ENCODE measurements at places on chromosomes 5 and 9.

DNA sequence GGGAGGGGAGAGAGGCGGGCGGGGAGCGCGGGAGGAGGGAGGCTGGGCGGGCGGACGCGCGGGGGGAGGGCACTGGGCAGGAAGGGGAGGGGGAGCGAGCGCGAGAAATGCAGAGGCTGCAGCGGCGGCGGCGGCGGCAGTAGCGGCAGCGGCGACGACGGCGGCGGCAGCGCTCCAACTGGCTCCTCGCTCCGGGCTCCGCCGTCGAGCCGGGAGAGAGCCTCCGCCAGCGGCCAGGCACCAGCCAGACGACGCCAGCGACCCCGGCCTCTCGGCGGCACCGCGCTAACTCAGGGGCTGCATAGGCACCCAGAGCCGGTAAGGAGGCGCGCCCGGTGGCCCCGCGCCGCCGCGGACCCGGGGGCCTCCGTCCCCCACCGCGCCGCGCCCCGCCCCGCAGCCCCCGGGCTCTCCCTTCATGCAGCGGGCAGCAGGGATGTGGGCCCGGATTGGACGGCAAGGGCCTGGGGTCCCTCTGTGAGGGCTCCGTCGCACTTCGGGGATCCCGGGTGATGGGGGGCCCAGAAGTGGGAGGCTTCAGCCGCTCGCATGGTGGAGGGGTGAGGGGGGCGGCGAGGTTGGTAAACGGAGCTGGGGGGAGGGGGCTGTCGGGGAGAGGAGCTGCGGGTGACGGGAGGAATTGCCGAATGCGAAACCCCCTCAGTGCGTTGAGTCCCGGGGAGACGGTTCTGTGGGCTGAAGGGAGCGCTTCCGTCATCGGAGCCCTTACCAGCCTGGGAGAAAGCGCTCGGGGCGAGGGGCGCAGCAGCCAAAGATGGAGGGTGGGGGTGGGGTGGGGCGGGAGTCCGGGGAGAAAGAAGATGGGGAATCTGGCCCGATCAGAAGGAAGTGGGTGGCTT lies at the start of gene BASP1:
Gene BASP1 (plus strand): TSS at position 139 of the 860 bp plus-strand sequence. CDS start 57,586 bp downstream, outside the sequence.
- DNase-seq = no peak

GRCh38 chr9:124271660-124272059 lies 13.9 kb downstream of the NEK6 start:
- no peak for DNase-seq

DNA sequence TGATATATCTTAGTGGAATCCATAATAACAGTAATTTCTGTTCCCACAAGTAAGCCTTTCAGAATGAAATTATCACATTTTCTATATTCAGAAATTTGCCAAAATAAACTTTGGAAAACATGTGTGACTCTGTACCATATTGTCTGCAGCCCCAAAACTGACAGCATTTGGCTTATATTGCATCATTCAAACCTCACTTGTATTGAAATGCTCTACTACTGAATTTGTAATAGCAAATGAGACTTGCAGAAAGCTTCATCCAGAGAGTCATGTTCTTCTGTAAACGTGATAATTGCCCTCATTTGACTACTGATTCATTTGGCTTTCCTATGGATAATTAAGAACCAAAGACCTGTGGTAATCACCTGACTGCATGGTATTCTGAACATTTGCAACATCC lies 1249.5 kb upstream of the CDH18 start:
- no peak for DNase-seq

GRCh38 chr5:28165096-28165495 lies 1126.7 kb upstream of the CDH9 start:
- DNase-seq = no peak

DNA sequence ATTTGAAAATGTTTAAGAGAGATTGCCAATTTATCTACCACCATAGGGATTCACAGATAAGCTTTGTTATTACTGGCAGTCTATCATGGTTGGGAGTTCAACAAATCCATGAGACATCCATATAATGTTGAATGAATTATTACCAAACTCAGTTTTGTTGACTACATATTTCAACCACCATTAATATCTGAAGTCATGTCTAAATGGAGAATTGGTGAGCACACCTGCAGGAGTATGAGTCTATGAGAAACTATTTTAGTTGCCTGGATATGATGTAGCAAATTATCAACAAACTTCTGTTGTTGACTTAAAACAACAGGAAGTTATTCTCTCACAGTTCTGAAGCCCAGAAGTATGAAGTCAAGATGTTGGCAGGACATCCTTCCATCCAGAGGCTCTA lies 126.8 kb upstream of the FBXL7 start:
- DNase-seq = no peak

- no peak for DNase-seq
Observed at GRCh38 chr5:159097784-159098602, 1.7 kb downstream of the EBF1 start.

DNA sequence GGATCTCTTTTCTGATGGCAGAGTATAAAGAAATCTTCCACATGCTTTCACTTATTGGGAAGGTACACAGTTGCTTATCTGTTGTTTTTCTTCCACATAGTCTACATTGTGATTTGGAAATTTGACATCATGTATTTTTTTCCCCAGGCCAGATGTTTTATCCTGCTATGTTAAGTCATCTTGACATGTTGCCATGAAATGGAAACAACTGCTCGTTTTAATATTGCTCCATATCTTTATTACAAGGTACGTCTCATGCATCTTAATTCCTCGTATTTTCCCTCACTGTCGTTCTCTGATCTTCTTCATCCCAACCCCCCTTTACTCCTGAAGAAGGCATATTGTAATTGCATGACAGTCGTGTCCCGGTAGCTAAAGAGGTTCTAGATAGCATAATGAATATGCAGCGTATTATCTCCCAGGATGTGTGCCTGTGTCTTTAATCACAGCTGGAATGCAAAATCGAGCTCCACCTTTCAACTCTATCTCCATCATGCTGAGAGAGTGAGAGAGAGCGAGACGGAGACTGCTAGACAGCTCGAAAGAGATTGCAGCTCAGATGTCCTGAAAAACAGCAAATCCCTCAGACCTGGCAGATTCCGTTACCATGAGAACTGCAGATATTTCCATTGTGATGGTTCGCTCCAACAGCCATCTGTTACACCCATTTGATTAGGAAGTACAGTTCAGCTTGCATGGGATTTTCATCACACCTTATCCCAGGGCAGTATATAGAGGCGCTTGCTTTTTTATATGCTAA lies 281.7 kb downstream of the TMEM38B start:
- no peak for DNase-seq

GRCh38 chr9:95740217-95741004 lies 135.1 kb upstream of the ERCC6L2 start:
- DNase-seq = no peak

DNA sequence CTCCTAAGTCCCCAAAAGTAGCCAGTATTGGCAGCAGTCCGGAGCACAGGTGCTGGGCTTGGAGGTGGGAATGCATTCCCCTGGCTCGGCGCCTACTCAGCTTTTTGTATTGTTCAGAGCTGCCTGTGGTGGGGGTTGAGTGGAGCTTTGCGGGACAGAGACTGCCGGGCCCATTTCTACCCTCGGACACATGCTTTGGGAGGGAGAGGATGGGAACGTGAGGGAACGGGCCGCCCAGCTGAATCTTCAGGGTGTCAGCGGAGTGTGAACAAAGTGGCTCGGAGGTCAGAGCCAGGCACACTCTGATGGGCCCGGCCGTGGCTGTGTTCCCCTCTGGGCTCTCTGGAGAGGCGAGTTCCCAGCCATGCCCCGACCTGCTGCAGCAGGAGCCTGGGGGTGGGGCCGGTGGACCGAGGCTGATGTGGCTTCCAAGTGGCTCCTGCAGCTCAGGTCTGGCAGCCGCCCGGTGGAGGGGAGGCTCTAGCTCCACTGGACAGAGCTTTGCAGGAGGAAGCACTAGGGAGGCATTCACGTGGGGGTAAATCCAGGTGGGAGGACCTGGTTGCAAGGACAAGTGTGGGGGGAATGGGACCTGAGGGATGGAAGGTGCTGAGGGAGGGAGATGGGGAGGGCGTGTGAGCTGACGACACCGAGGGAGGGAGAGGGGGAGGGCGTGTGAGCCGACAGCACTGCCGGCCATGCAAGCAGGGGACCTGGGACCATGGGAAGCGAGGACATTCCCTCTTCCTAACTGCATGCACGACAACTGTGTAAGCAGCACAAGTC lies 31.1 kb upstream of the SLC6A3 start:
- no peak for DNase-seq

GRCh38 chr9:129446828-129447550 lies 173.9 kb downstream of the C9orf50 start:
- DNase-seq = peak; percentile 70

DNA sequence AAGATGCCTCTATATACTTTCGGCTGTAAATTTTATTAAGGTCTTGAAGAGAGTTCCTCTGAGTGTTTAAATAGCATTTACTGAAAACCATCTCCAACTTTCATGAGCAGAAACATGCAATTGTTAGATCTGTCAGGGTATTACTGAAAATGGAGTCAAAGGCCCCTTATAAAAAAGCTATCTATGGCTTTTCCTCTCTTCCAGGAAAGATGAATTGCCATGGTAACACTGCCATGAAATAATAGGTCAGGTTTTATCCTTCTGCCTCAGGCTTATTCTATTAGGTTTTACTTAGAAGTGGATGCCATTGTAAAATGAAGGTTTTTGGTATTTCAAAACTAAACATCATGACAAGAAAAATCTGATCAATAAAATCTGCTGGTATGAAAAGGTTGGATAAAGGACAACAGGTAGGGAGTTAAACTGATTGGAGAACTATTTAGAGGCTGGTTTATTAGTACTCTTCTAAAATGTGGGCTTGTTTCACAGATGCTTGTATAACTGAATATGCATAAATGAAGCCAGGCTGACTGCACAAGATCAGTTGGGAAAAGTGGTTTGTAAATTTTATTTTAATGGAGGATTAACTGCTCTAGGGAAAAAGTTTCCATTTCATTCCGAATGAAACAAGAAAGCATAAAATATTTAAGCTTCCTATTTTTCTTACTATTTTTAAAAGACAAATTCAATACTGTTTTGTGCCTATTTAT lies 135.5 kb downstream of the RAB3C start:
- no peak for DNase-seq

DNA sequence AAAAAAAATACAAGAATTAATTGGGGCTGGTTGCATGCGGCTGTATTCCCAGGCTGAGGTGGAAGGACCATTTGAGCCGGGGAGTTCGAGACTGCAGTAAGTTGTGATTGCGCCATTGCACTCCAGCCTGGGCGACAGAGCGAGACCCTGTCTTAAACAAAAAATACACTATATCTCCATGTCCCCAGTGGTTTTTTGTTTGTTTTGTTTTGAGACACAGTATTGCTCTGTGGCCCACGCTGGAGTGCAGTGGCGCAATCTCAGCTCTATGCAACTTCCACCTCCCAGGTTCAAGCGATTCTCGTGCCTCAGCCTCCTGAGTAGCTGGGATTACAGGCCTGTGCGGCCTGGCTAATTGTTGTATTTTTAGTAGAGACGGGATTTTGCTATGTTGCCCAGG lies 1.2 kb downstream of the COQ4 start:
- DNase-seq = no peak

GRCh38 chr5:161258438-161258837 lies 288.1 kb downstream of the GABRB2 start:
- DNase-seq = no peak

- no peak for DNase-seq
Observed at GRCh38 chr9:131395157-131396098, 1.5 kb downstream of the PRRC2B start.

DNA sequence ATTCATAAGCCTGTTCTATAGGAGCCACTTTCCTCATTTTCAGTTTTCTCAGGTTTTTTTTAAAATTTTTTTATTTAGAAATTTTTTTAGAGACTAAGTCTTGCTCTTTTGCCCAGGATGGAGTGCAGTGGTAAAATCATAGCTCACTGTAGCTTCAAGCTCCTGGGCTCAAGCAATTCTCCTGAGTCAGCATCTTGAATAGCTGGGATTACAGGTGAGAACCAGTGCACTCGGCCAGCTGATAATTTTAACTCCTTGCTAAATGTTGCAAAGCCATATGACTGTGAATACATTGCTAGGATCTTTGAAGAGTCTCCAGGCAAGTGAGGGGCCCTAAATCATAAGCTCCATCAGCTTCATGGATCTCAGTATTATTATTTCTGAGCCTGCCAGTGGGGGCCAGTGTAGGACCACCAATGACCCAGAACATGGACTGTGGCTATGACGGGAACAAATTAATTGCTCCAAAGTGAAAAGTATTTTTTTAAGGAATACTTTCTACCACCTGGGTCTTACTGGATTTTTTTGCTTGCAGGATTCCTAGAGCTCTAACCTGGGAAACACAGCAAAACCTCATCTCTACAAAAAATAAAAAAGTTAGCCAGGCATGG lies 5.7 kb upstream of the GAPVD1 start:
- DNase-seq = no peak

GRCh38 chr5:83447533-83447932 lies 24.0 kb upstream of the VCAN start:
- DNase-seq = no peak

- DNase-seq = no peak
Observed at GRCh38 chr5:115487756-115488155, 56.8 kb downstream of the FEM1C start.

GRCh38 chr9:106799152-106799551 lies 63.8 kb upstream of the ZNF462 start:
- DNase-seq = no peak

DNA sequence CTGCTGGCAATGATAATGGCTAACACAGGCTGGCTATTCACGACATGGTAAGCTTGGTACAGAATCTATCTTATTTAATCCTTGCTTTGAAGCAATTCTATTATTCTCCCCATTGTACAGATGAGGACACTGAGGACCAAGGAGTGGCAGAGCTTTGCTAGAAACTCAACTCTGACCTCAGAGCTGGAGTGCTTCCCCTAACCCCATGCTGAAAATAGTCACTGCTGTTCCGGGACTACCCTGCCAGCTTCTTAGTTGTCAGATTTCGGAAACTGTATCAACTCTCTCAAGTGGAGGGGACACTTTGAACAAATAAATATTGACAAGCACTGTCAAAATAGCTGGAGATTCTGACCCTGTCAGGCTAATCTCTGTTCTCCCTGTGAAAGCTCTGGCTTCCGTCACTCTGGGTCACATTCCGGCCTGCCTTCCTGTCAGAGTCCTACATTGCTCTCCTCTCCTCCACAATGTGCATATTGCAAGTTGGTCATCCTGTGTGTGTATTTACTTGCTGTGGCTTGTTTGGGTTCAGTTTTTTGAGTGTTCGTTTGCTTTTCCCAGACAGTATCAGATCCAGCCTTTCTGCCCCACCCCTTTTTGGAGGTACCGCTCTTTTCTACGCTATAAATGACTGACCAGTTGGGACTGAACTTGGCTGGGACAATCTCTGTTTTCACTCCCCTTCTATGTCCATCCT lies 134.3 kb upstream of the MAP1B start:
- no peak for DNase-seq

GRCh38 chr5:16930496-16930895 lies 5.6 kb downstream of the MYO10 start:
- DNase-seq = no peak

DNA sequence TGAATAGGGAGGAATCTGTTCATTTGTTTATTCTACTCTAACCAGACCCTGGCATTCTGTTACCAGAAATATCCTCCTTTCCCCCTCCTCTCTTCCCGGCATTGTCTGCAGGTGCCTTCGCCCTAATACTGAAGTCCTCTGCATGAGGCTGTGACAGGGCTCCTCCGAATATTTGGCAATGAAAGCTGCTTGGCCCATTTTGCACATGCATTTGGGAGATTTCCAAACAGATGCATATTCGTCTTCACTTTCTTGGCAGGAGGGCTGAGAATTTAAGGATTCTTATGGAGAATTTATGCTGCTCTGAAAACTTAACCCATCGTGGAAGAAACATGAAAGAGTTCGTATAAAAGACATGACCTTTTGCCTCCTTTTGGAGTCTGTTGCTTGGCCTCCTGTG lies 484.0 kb downstream of the ZNF608 start:
- DNase-seq = no peak

GRCh38 chr9:28073270-28073669 lies 500.0 kb upstream of the C9orf72 start:
- no peak for DNase-seq

GRCh38 chr5:140595538-140596300 lies 31.1 kb downstream of the SLC35A4 start:
- no peak for DNase-seq
